ENCODE measurements at places on chromosomes 12 and 14.

GRCh38 chr12:88952562-88952942, 372.3 kb upstream of the KITLG start:
- no peak for DNase-seq

GRCh38 chr14:83441801-83442200, 1908.1 kb upstream of the SEL1L start:
- no peak for DNase-seq

GRCh38 chr12:65867394-65867793, 43.1 kb downstream of the HMGA2 start:
- DNase-seq, result no peak

- no peak for DNase-seq
Measured at GRCh38 chr14:79706382-79706781, 504.9 kb downstream of the DIO2 start.

DNA sequence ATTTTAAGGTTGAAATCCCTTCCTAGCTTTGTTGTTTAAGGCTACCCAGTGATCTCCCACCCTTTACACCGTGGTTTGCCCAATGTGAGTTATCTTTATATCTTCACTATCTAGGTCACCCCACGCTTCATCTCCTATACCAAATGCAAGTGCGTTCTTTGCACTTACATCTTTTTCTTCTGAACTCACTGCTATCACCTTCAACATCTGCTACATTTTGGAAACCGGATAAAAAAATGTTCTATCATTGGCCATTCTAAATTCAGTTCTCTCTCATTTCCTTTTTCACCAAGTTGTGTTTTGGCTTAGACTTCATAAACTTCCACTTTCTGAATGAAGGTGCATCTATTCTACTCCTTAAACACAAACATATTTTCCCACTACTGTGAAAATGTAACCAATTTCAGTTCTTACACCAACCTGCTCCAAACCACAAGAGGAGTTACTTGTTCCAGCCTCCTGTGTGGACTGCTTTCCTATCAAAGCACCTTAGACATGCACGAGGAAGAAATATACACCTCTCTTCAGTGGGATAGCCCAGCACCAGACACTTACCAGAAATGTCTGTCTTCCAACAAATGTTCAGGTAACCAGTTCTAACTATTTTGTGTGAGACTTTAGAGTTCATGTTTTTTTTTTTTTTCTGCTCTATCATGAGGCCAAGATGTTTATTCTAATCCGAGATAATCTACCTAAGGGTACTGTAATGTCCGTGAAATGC, 21.9 kb downstream of the CLEC9A start:
- no peak for DNase-seq

GRCh38 chr12:51622564-51622963, 31.5 kb downstream of the SCN8A start:
- no peak for DNase-seq

- no peak for DNase-seq
Measured at GRCh38 chr14:70563869-70564268, 29.1 kb upstream of the ADAM20 start.

DNA sequence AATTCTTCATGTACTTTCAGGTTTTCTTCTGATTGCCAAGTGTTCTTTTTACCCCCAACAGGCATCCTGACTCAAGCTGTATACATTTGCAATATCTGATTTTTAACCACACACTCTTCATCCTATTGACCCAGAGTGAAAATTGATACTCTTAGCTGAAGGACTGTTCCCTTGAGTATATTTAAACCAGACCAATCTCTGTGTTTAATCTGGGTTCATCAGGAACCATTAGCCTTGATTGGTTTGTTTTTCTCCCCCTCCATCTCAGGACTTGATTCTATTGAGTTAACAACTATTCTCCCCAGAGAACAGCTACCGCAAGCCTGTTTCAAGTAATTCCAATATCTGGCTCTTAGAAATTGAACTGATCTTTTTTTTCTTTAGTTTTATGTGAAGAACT, 222.3 kb upstream of the NOVA1 start:
- DNase-seq, result no peak

DNA sequence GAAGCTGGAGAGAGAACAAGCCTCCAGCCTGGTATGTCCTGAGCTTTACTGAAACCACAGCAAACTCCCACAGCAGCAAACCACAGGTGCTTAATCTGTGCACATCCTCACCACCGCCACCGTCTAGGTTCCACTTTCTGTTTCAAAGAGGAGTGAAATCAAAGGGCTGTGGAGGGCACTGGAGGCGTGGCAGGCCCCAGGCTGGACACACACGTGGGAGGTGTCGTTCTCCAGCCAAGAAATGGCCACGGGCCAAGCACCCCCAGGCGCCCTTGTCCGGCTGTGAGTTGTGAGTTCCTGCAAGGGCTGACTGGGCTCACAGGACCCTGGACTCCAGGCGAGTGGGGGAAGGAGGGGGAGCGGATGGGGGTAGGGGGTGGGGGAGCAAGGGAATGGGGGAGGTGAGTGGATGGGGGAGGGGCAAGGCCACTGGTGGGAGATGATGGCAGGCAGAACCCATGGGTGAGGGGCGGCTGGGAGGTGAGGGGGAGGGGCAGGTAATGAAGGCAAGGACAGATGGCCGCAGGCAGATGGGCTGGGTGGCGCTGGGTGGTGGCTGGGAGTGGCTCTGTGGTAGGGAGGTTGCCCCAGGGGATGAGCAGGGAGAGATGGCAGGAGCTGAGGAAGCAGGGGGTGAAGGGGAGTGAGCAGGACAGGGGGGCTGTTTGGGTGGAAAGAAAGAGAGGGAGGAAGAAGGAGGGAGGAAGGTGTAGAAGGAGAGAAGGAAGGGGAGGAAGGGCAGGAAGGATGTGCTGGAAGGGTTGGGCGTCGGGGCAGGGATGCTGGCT, 86.7 kb downstream of the NCOR2 start:
- no peak for DNase-seq

GRCh38 chr12:49894751-49895148, 8.9 kb downstream of the FAIM2 start:
- no peak for DNase-seq

- no peak for DNase-seq
Measured at GRCh38 chr12:88362439-88362838, 217.8 kb downstream of the KITLG start.

GRCh38 chr12:62766496-62766895, 168.5 kb downstream of the PPM1H start:
- no peak for DNase-seq

DNA sequence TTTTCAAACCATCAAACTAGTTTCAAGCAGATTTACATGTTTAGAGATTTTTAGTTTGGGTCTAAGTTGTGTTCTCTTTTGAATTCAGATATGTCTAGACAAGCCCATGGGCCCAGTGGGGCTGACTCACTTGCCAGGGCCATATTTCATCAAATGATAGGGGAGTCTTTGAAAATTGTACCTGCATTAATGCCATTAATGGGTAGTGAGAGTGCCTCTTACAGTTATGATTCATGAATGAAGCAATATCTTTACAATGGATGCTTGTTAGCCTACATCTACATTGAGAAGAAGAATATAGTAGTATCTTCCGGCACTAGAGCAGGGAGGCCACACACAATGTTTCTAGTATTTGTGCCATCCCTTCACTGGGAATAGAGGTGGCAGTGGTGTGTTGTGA, 174.2 kb upstream of the E2F7 start:
- no peak for DNase-seq

All from C1 segment of cervical spinal cord (tissue), 14 donors.